ENCODE measurements at places on chromosomes 1 and 21.

DNA sequence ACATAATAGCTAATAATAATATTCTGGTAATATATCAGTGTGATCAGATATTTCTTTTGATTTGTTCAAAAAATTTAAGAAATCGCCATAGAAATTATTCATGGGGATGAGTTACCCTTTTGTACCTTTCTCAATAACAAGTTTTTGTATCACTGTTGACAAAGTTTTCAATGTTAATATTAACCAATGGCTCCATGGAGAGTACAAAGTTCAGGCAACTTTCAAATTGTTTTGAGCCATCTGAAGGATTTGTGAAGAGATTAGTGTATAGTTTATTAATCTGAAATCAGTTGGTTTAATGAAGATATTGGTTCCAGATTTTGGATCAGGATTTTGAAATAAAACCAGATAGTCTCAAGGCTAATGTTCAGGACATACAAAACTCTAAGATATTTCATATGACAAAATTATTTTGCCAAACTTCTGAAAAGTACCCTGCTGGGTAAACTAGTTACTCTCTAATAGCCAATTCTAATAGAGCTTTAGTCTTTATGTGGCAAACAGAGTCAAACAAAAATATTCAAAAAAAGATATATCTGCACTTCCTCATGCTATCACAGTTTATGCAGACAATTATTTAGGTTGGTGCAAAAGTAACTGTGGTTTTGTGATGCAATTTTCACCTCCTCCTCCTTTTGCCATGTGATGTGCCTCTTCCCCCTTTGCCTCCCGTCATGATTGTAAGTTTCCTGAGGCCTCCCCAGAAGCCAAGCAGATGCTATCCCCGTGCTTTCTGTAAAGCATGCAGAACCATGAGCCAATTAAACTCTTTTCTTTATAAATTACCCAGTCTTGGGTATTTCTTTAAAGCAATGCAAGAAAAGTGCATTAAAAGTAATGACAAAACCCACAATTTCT lies 1105.0 kb downstream of the PLA2G4A start:
- DNase-seq, result no peak

DNA sequence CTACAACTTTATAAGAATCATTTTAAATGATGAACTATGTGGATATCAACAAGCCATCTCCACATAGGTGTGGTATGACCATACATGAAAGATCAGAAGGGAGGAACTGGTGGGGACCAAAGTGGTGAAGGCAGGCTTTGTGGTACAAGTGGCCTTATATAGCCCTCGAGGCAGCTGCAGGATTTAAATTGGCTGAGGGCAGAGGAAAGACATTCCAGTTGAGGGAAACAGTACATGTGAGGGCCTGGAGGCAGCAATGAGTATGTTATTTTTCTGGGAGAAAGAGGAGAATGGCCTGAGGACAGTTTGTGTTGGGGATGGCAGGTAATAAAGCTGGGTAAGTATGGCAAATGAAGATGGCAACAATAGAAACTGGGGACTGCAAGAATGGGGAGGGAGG lies 17.1 kb downstream of the OSCP1 start:
- no peak for DNase-seq

DNA sequence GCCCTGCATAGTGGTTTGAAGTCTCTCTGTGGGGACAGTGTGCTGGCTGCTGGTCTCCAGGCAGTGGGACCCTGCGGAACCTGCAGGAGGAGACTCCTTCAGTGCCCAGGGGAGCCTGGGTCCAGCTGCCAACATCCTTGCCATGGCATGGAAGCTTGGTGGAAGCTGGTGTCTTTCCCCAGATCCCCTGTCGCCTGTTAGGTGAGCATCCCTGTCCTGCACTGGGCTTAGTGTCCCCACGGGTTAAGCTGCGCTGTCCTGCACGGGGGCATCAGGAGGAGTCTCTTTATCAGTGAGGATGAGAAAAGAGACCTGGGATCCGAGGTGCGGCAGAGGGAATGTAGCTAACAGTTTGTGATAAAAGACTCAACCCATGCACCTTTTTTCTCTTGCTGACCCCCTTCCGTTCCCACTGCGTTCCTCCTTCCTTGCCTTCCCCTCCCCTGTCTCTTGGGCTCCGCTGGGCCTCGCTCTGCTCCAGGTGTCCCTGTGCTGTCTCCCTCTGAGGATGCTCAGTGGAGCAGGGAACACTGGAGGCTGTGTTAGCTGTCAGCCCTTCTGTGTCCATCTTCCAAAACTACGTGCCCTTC lies 59.3 kb downstream of the SLC37A1 start:
- DNase-seq, result no peak

- no peak for DNase-seq
Observed at GRCh38 chr1:172661107-172661506, 2.2 kb downstream of the FASLG start.

GRCh38 chr21:45051580-45052434 lies 22.6 kb upstream of the ADARB1 start:
- DNase-seq, result no peak

- DNase-seq, result no peak
Observed at GRCh38 chr1:150696590-150696989, 364 bp downstream of the GOLPH3L start.

GRCh38 chr1:221514806-221515205 lies 227.1 kb downstream of the DUSP10 start:
- DNase-seq, result no peak

GRCh38 chr1:27816921-27817630 lies 13.5 kb upstream of the PPP1R8 start:
- no peak for DNase-seq

DNA sequence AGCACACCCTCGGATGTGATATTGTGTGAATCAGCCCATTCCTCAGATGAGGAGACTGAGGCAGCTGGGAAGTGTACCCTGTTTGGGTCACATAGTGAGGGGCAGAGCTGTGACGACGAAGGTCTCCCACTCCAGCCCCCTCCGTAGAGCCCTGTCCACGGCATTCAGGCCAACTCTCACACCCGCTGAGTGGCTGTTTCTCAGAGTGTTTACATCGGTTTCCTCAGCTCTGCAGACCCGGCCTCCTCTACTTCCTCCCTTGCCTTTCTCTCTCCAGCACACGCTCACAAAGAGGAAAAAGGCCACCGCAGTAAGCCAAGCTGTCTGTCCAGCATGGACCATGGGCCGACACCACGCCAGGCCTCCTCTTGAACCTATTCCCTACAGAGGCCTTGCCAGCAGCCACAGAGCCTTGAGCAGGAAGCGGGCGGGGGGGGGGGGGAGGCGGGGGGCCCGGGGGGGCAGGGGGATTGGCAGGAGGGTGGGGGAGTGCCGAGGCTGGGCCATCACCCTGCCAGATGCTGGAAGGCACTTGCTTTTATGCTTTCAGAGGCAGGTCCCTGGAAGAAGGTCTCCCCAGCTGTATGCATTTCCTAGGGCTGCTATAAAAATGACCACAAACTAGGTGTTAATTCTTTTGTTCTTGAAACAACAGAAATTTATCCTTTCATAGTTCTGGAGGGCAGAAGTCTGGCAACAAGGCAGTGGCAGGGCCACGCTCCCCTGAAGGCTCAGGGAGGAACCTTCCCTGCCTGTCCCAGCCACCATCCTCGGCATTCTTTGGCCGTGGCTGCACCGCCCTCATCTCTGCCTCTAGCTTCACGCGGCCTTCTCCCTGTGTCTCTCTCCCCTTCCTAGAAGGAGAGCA lies 178.4 kb downstream of the PSMG1 start:
- no peak for DNase-seq

DNA sequence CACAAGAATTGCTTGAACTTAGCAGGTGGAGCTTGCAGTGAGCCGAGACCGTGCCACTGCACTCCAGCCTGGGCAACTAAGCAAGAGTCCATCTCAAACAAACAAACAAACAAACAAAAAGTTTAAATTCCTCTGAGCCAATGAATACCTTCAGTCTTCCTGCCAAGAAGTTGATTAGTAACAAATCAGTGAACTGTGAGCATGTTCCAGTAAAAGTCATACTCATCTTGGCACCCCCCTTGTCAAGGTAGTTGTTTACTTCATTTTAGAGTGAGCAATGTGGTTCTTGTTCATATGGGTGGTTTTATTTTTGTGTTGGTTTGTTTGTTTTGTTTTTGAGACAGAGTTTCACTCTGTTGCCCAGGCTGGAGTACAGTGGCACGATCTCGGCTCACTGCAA lies 18.0 kb upstream of the SLC2A7 start:
- no peak for DNase-seq

DNA sequence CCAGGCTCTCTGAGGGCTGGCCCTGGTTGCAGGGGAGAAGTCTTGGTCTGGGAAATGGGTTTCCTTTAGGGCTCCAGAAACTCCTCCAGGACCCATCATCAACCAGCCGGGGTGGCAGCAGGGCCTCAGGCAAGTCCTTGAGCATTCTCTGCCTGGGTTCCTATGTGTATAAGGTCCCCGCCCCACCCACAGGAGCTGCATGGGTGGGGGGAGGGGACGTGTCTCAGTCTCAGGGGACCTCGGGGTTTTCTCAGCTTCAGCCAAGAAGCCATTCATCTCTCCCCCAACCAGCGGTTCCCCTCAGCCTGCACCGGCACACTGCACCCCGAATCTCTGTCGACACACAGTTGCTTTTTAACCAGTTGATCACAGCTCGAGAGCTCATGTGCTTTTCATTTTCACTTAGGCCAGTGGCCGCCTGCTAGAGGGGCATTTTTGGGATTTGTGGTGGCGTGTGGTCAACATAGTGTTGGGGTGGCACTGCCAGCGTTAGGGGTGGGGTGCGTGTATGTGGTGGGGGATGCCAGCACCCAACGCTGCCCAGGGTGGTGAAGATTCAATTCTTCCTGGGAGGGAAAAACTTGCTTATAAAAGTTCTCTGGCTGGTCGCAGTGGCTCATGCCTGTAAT lies 6.5 kb downstream of the RUNX3 start:
- no peak for DNase-seq

DNA sequence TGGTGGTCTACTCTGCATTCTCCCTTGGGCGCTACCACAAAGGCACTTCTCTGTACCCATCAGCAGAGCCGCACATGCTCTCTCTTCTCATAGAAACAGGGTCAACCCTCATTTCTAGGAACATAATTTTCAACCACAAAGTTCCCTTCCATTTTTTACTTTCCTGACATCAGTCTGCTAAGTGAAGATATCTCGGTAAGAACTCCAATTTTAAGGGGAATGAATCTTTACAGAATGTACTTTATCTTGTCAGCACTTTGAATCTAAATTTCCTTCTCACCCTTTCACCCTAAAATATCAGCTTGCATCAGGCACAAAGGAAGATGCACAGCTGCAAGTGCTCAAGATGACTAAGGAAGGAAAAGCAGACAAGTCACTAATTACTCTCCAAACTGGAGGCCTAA lies 545.9 kb downstream of the SMYD3 start:
- no peak for DNase-seq

DNA sequence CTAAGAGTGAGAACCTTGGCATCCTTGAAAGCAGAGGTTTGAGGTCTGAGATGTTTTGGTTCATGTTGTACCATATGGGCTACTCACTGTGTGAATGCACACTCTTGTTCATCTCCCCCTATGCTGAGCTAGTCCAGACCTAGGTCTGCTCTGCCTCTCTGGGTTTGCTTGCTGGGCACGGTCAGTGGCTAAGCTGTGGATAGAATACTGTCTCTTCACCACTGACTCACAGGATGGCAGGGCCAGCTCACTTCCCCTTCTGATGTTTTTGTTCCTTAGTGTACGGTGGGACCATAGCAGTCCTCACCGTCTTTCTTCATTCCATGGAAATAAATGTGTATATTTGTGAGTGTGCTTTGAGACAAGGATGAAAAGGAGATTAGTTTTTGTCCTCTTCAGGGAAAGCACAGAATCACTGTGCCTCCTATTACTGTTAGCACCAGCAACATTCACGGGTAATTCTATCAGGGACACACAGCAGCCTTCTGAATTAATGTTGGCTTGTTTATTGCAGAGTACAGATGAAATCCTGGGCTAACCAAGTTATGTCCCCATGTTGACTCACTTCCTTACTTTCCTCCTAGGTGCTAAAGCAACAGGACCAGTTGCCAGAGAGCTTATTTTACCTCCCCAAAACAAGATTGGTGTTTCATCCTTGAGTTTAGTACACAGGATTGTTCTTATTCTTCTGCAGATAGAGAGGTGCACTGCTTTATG lies 56.9 kb upstream of the IVNS1ABP start:
- no peak for DNase-seq

- DNase-seq, result no peak
Observed at GRCh38 chr1:2950926-2951305, 70.4 kb upstream of the ACTRT2 start.

DNA sequence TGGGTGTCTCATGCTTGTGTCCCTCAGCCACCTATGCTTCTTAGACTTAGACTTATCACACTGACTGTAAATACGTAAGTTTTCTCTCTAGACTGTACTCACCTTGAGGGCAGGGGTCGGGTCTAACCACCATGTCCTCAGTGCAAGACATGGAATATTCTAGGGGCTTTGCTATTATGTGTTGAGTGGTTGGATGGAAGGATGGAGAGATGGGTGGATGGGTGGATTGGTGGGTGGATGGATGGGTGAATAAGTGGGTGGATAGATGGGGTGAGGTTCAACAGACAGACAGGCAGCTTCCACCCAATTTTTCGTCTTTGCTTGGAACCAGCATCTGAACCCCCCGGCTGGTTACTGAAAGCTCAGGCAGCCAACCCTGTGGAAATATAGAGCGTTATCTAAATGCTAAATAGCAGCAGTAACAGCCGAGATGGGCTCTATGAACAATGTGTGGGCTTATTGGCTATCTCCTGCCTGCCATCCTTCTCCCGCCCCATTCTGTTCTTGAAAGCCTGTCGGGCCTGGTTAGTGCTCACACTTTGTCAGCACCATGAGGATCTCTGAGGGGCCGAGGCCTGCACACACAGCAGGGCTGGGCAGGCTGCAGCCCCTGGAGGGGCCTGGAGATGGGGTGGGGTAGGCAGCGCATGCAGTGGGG lies 130.7 kb downstream of the ACTL8 start:
- DNase-seq, result no peak

- DNase-seq, result peak; percentile 22
Observed at GRCh38 chr1:20100632-20101355, 18.5 kb downstream of the PLA2G2D start.

GRCh38 chr21:17636711-17637110 lies 24.0 kb upstream of the BTG3 start:
- no peak for DNase-seq

GRCh38 chr1:236465959-236466303 lies 57.9 kb upstream of the LGALS8 start:
- no peak for DNase-seq

Data from body of pancreas (tissue), 4 donors.